Naive thymus-derived CD8-positive, alpha-beta T cell (primary cell): ENCODE measurements at places on chromosomes 1 and 21. TPM values are rescaled to one million over a fixed set of nuclear protein-coding genes. Genes with fewer than 3 reads are reported as not detected.

The TRIM46 gene
- 4.1 TPM for total RNA-seq

The UMODL1 gene
- total RNA-seq: 3.1 TPM

The INKA2 gene
- 0.77 TPM for total RNA-seq

The OR2L13 gene
- not detected for total RNA-seq

The OR14I1 gene
- not detected for total RNA-seq

The CLDN17 gene
- not detected for total RNA-seq

DNA sequence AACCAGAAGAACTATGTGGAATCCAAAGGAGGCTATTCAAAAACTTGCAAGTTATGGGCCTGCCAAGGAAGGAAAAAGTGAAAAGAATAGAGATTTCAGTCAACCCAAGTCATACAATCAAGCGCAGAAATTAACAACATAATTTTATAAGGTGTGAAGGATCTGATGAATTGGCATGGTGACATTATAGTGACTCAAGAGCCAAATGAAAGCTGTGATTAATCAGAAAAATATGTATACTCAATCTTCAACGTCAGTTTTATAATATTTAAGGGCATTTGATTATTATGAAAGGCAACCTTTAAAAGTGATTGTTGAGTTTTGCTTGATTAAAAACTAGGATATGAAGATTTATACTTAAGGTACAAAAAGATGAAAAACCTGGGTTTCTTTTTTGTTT, 37.8 kb upstream of the THEM4 start:
- DNase-seq: no peak

GRCh38 chr21:45460611-45461368, 55.8 kb downstream of the COL18A1 start:
- DNase-seq: no peak

DNA sequence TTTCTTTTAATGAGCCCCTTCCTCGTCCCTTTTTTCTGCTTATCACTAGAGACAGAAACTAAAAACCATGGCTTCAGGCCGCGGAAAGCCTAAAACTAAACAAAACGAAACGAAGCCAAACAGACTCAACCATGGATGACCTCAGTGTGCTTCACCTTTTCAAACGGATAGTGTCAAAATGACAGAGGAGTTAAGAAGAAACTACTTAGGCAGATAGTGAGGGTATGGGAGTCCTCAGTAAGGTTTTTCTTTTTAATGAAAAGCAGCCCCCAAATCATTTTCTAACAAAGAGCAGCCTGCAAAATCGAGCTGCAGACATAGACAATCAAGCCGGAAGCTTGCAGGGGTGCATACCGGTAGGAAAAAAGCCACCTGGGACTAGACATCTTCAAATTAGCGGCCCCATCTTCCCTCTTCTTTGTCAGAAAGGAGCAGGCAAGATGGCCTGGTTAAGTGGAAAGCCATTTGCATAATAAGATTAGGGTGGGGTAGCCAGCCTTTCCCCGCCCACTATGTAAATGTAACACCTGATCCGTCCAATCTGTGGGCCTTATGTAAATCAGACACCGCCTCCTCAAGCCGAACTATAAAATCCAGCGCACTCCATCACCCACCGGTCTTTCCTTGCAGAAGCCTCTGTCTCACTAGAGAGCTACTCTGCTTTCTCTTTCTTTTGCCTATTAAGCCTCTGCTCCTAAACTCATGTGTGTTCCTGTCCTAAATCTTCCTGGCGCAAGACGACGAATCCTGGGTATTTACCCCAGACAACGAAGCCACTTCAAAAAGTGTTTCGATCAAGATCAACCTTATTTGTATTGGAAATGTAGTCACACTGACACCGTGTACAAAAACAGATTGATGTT, 6.2 kb upstream of the ERO1B start:
- no peak for DNase-seq

DNA sequence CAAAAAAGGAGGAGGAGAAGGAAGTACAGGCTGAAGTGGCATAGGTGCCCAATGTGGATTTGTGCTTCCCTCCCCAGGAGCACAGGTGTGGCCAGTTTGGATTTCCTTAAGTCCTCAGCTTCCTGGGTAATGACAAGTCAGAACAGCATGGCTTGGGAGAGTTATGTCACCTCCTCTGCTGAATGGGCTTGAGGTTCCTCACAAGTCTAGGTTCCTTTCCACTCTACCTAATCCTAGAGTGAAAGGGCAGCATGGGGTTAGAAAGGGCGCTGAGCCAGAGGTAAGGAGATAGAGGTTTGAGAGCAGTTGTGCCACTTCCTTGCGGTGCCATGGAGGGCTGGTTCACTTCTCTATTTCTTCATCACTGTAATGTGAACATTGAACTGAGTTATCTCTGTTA, 35.5 kb upstream of the IL20 start:
- DNase-seq: no peak

DNA sequence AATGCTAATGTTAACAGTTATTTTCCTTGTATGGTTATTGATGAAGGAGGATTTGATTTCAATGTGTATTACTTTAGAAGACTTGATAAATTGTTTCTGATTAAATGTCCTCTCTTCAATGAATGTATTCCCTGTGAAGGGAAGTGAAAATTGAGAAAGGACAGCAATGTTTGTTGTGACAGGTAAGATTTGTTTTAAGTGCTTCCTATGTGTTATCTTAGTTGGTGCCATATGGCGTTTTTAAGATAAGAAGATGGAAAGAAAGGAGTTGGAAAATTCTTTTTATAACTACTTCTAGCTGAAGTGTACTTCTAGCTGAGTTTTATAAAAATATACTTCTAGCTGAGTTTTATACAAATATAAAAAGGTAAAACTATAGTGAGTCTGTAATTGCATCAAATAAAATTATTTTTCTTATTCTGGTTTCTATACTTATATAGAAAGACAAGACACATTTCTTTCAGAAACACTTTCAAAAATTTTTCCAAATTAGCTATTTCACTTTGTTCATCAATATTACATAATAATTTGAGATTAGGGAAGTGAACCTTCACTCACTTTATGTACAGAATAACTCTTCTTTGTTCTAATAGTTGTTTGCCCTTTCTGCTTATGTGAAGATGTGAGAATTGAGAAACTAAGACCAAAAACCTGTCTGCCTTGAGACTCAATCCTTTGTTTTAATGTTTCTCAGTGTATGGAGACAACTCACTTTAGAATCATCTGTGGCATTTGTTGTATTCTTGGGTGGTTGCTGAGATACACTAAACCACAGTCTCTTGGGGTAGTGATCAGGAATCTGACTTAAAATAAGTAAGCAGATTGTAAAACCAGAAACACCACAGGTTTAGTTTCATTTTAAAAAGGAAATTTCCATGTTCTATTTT, 382.9 kb upstream of the B3GALT2 start:
- DNase-seq: no peak

GRCh38 chr1:170309389-170310013, 163.7 kb downstream of the NTMT2 start:
- no peak for DNase-seq

DNA sequence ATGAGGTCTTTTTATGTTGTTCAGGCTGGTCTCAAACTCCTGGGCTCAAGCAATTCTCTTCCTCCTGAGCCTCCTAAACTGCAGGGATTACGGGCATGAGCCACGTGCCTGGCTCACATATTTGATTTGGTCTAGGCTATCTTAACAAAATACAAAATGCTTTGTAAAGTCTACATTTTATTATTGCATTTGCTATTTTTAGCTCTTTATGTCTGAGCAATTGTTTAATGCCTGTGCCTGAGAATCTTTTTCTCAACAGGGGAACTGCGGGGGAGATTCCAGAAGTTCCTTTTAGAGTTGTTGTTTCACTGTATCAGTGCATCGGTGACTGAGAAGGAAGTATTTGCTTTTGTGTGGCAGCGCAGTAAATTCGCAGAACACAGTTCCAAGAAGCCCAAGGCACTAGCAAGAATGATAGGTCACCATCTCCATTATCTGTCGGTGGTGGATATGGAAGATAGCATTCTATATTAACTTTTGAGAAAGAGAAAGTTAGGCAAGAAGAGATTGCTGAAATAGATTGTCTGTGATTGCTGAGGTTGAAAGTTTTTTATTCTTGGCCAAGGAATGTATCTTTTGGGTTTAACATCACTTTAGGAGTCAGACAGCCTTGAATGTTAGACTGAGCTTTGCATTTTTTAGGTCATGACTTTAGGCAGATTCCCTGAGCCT, 167.3 kb downstream of the PDE4B start:
- no peak for DNase-seq

DNA sequence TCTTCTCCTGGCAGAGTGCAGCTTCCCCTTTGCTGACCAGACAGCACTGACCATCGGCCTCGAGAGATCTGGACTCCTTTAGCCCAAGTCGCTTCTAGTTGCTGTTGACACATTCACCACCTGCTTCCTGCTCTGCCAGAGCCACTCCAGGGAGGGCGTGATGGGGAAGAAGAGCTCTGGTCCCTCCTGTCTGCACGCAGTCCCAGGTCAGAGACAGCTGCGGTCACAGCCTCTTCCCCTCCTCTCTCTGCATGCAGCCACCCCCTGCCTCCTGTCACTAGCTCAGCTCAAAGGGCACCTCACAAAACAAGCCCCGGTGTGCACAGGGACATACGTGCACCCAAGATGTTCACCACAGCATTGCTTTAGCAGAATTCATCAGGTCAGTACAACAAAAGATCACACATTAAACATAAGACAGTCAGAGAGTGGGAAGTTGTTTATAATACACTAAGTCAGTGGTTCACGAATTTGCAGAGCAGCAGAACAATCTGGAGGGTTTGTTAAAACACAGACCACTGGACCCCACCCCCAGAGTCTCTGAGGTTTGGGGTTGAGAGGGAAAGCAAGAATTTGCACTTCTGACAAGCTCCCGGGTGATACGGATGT, 132.9 kb downstream of the SYF2 start:
- no peak for DNase-seq

- no peak for DNase-seq
Observed at GRCh38 chr1:92444351-92444750, 42.4 kb downstream of the GFI1 start.

- no peak for DNase-seq
Observed at GRCh38 chr1:206687915-206688442, 3.3 kb downstream of the MAPKAPK2 start.

DNA sequence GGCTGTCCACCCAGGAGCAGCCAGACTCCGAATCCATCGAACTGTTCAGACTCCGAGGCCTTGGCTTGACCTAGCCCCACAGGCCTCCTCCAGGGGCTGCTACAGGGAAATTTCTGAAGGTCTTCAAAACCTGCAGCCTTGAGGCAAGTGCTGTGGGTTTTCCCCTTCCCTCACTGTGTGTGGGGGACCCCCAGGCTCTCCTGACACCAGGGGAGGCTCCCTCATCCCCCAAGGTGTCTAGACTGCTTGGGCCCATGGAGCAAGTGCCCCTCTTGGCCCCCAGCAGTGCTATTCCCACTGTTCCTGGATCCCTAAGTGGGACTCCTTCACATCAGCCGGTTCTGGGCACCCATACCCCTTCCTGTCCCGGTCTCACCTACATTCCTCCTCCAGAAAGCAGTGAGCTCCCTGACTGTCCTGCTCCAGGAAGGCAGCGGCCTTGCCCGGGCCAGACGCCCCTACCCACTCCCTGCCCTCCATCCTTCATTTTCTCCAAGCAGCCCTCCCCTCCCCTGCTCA, 814 bp downstream of the PAQR7 start:
- no peak for DNase-seq

DNA sequence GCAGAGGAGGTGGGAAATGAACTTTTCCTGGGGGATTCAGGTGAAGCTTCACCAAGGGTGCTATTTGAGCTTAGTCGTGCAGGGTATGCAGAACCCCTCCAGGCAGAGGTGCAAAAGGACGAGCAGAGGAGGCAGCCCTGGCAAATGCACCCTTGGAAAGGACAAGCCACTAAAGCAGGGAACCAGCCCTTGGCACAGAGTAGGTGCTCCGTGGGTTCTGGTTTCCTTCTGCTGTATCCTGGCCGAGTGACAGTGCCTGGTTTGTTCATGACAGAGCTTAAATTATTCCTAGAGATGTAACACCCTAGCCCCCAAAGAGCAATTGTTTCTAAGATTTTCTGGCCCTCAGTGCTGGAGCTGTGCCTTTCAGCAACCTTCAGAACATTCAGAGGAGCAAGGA, 73.4 kb upstream of the SYT6 start:
- DNase-seq: no peak

- DNase-seq: no peak
Observed at GRCh38 chr1:236821091-236821627, 26.1 kb downstream of the MTR start.

DNA sequence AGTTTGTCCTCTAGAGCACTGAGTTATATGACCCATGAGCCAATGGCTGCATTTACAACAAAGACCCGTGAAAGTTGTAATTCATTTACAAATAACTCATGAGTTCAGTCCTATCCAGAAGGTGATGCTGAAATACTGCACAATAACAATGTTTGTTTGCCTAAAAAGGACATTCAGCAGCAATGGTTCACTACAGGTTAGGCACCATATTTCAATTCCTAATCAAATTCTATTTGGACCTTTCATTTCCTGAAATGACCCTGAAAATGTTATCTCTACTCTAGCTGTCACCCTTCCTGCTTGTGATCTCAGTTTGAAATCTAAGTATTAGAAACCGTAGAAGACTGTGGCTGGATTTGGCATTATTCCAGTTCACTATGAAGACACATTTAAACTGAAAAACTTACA, 191.2 kb upstream of the SAMSN1 start:
- no peak for DNase-seq
